ENCODE measurements at places on chromosomes 12 and 14. TPM values are rescaled to one million over a fixed set of nuclear protein-coding genes. Genes with fewer than 3 reads are reported as not detected.

The RIMBP2 gene
- total RNA-seq = not detected

The KCNJ8 gene
- 0.10 TPM for total RNA-seq

GRCh38 chr14:60970146-60970545 is 10.7 kb downstream of the TRMT5 start:
- DNase-seq = no peak

DNA sequence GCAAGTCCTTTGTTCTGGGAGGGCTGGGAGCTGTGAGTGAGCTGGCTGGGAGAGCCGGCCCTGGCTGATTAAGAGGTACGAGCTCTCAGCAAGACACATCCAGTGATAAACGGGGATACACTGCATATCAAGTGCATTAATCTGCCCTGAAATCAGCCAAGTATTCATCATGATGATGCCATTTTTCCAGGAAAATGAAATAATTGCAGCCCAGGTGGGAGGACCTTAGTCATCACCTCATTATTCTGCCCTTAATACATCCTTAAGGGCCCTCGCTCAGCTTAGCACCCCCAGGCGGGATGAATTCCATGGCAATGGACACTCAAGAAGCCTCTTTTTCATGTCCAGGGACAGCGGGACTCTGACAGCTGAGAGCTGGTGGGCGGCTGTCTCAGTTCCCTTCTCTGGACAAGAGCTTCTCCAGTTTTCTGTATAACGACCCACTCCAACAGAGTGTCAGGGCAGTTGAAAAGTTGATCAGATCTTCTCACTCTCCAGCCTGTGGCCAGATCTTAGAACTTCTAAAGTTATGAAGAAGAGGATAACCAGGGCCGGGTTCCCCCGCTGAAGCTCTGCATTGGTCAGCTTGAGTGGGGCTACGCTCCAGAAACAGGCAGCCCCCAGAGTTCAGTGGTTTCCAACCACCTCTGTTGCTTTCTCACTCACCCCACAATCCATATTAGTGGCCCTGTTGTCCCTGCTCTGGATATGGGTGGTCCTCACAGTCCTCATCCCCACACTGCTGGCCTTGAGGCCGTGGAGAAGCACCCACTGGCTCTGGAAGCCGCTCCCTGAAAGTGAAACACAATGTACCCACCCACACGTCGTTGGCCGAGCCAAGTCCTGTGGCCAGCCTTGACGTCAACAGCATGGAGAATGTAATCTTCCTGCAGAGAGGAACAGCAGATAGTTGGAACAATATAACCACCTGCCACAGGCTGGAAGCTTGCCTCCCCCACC is 306.2 kb upstream of the DIO3 start:
- no peak for DNase-seq

DNA sequence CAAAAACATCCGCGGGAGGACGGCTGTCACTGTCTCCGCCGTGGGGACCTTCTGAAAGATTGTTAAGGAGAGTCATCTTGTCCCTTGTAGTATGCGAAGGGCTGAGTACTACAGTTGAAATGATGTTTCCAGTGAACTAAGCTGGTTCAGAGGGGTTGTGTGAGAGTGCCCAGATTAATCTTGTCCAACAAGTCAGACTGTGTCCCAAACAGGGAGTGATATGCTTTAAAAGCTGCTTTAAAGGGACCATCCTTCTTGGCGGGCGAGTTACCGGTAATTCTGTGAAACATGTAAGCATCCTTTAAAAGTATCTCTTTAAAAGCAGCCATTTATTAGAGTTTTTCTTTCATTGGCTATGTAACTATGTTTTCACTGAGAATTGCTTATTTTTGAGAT is 1.1 kb downstream of the WDR20 start:
- DNase-seq = no peak

- no peak for DNase-seq
Observed at GRCh38 chr12:5870183-5870582, 74.9 kb downstream of the ANO2 start.

- no peak for DNase-seq
Observed at GRCh38 chr12:88339966-88340365, 197.9 kb downstream of the TMTC3 start.

- DNase-seq = no peak
Observed at GRCh38 chr12:77231501-77231918, 166.1 kb upstream of the E2F7 start.

DNA sequence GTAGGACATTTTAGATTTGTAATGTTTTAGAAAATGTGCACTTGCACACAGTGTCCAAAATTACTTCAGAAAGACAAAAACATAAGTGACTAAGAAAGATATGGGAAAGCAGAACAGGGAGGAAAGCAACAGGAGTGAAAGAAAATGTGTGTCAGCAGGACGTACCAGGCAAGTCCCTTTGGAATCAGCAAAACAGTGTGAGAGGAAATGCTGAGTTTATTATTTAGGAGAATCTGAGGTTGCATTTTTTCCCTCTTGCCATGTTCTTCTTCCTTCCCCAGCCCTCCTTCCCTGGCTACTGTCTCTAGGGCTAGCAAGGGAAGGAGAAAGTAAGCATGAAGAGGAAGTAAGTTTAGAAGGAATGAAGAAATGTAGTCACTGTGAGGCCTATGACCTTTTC is 67.7 kb upstream of the CD163 start:
- DNase-seq = no peak
